H9 (cell line): ENCODE measurements at places on chromosomes 11 and 22.

- peak; percentile 55 for DNase-seq
- H3K4me1 ChIP-seq = no peaks in the 10 kb centered on the region
- H3K4me3 ChIP-seq = no peak overlapping the region
- no peaks in the 10 kb centered on the region for H3K27me3 ChIP-seq
- H3K27ac ChIP-seq = no peak overlapping the region
Observed at GRCh38 chr22:17164392-17165024, 5.4 kb upstream of the HDHD5 start.

GRCh38 chr11:127451861-127452260, 451.3 kb upstream of the KIRREL3 start:
- DNase-seq = no peak
- H3K4me1 ChIP-seq = peaks cover 5% of the 10 kb centered on the region; the same call in 1 of the 2 replicates
- no peaks in the 10 kb centered on the region for H3K36me3 ChIP-seq
- no peaks in the 10 kb centered on the region for H3K27me3 ChIP-seq

GRCh38 chr22:50289942-50290630, 17.4 kb downstream of the PLXNB2 start:
- H3K27ac ChIP-seq = no peak overlapping the region
- no peak overlapping the region for H3K4me3 ChIP-seq
- H3K4me1 ChIP-seq = no peaks in the 10 kb centered on the region
- no peaks in the 10 kb centered on the region for H3K27me3 ChIP-seq

DNA sequence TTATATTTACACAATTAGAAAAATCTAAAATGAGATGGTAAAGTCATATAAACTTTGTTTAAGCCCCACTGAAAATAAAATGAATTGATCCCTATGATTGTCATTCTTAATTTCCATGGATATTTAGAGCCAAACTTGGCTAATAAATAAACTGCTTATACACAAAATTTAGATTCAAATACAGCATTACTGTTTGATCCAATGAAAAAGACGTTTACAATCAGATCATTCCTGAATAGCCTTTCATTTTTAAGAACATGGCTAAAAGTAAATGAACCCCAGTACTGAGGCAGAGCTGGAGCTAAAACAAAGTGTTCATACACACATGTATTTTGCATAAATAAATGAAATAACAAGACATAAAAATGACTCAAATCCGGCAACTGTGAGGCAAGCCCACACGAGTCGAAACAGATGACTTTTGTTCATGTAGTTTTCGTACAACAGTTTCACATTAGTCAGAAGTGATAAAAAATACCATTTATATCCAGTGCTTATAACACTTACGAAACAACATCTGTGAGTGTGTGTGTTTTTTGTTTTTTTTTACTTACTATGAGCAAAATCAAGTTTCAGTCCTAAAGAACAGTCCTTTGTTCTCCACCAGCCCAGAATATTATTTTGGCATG, 386.5 kb downstream of the SOX6 start:
- H3K27ac ChIP-seq = no peak overlapping the region
- no peak for DNase-seq
- no peak overlapping the region for H3K4me3 ChIP-seq
- no peaks in the 10 kb centered on the region for H3K36me3 ChIP-seq
- H3K27me3 ChIP-seq = no peaks in the 10 kb centered on the region
- H3K4me1 ChIP-seq = no peaks in the 10 kb centered on the region

DNA sequence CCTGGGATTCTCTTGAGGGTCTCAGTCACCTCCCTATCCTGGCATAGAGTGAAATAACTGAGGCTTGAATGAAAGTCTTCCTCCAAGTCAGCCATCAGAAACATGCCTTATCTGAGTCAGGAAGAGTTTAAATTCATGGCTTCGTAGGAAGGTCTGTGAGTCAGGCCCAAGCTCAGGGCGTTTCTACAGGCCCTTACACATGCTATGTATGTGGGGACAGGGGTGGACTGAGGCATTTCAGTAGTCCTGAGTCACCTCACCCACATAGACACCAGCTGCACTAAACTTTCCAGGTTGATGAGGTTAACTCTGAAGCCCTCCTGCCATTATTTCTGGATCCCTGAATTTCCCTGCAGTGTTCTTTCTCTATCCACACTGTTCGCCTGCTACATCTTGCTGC, 134.6 kb upstream of the RCN1 start:
- no peak overlapping the region for H3K4me3 ChIP-seq
- no peaks in the 10 kb centered on the region for H3K4me1 ChIP-seq
- no peak overlapping the region for H3K27ac ChIP-seq
- H3K27me3 ChIP-seq = no peaks in the 10 kb centered on the region
- H3K36me3 ChIP-seq = no peaks in the 10 kb centered on the region
- DNase-seq = no peak

GRCh38 chr11:118226781-118227180, 2.0 kb upstream of the JAML start:
- H3K4me3 ChIP-seq = no peak overlapping the region
- DNase-seq = no peak
- no peaks in the 10 kb centered on the region for H3K27me3 ChIP-seq
- H3K27ac ChIP-seq = no peak overlapping the region
- no peaks in the 10 kb centered on the region for H3K4me1 ChIP-seq

DNA sequence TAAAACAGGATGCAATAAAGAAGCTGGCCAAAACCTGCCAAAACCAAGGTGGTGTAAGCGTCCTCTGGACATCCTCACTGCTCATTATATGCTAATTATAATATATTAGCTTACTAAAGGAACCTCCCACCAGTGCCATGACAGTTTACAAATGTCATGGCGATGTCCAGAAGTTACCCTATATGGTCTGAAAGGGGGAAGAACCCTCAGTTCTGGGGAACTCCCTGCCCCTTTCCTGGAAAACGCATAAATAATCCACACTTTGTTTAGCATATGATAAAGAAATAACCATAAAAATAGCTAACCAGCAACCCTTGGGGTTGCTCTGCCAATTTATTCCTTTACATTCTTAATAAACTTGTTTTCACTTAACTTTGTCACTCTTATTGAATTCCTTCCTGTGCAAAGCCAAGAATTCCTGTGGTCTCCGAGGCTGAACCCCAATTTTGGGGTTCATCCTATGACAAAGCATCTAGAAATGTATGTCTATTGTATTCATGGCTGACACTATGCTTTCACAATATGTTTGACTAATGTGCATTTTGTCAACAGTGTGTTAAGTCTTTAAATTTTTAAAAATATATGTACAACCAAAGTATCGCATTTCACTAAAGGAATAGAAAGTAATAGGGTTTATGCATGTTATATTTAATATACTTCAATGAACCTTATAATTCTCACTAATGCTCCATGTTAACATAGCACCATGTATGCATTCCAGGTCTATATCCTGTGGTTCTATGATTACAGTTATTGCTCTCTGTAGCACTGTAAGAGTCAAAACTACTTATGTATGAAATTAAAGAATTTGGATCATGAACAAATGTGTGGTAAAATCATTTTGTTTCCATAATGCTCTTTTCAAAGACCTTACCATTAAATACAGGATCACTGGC, 25.1 kb downstream of the LGR4 start:
- no peak overlapping the region for H3K27ac ChIP-seq
- H3K36me3 ChIP-seq = peaks cover 19% of the 10 kb centered on the region; the same call in 1 of the 2 replicates
- peaks cover 11% of the 10 kb centered on the region for H3K4me1 ChIP-seq
- H3K27me3 ChIP-seq = no peaks in the 10 kb centered on the region
- no peak for DNase-seq

GRCh38 chr11:22192642-22193347, at the start of gene ANO5:
ANO5 (plus strand) TSS chr11:22193085; CDS start chr11:22193493, 408 bp downstream.
- H3K27ac ChIP-seq = no peak within 1 kb of the TSS
- H3K4me1 ChIP-seq = peaks cover 2% of the 10 kb centered on the region; the same call in 1 of the 2 replicates
- H3K36me3 ChIP-seq = 0 out of 3 replicates have a peak, but pooled peaks cover 4% of the 10 kb centered on the region
- no peaks in the 10 kb centered on the region for H3K27me3 ChIP-seq

- H3K27me3 ChIP-seq = no peaks in the 10 kb centered on the region
- no peak for DNase-seq
- H3K4me1 ChIP-seq = peaks cover 10% of the 10 kb centered on the region; the same call in 1 of the 2 replicates
- peaks cover 13% of the 10 kb centered on the region; the same call in 2 of the 3 replicates for H3K36me3 ChIP-seq
Observed at GRCh38 chr22:33909075-33909458, 11.2 kb downstream of the LARGE1 start.

DNA sequence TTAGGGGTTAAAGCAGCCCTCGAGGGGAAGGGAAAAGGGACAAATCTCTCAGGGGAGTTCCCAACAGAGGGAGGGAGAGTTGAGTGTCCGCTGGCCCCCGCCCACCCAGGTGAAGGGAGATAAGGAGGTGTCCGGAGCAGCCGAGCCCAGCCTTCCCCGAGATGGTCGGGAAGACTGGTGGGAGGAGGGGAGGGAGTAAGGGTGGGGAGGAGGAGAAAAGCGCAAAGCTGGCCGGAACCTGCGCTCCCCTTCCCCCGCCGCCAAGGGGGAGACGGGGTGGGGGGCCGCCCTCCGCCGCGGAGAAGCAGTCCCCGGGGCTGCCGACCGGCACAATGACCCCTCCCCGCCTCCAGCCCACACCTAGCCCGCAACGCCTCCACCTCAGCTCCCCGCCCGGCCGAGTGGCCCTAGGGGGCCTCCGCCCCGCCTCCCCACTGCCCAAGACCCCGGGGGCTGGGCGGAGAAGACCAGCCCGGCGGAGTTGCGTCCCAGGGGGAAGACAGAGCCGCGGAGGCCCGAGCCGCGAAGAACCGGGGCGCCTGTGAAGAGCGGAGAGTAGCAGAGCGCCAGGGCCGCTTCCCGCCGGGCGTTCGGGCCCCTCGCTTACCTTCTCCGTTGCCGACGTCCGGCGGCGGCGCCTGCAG, 479 bp downstream of the RSF1 start:
- H3K36me3 ChIP-seq = peaks cover 11% of the 10 kb centered on the region
- peak overlapping the region; percentile 55 for H3K27ac ChIP-seq
- peak; percentile 77 for DNase-seq
- no peaks in the 10 kb centered on the region for H3K4me1 ChIP-seq
- H3K4me3 ChIP-seq = peak overlapping the region; percentile 93
- H3K27me3 ChIP-seq = no peaks in the 10 kb centered on the region

- peak overlapping the region; percentile 46 for H3K4me3 ChIP-seq
- H3K4me1 ChIP-seq = 0 out of 2 replicates have a peak, but pooled peaks cover 5% of the 10 kb centered on the region
- peaks cover 2% of the 10 kb centered on the region; the same call in 1 of the 3 replicates for H3K36me3 ChIP-seq
- no peaks in the 10 kb centered on the region for H3K27me3 ChIP-seq
- peak; percentile 73 for DNase-seq
Observed at GRCh38 chr22:37259540-37260029, 15.5 kb upstream of the RAC2 start.

- no peak for DNase-seq
- H3K27me3 ChIP-seq = no peaks in the 10 kb centered on the region
- peaks cover 16% of the 10 kb centered on the region; the same call in 1 of the 2 replicates for H3K4me1 ChIP-seq
- no peaks in the 10 kb centered on the region for H3K36me3 ChIP-seq
Observed at GRCh38 chr11:78804991-78805390, 230.3 kb upstream of the NARS2 start.

DNA sequence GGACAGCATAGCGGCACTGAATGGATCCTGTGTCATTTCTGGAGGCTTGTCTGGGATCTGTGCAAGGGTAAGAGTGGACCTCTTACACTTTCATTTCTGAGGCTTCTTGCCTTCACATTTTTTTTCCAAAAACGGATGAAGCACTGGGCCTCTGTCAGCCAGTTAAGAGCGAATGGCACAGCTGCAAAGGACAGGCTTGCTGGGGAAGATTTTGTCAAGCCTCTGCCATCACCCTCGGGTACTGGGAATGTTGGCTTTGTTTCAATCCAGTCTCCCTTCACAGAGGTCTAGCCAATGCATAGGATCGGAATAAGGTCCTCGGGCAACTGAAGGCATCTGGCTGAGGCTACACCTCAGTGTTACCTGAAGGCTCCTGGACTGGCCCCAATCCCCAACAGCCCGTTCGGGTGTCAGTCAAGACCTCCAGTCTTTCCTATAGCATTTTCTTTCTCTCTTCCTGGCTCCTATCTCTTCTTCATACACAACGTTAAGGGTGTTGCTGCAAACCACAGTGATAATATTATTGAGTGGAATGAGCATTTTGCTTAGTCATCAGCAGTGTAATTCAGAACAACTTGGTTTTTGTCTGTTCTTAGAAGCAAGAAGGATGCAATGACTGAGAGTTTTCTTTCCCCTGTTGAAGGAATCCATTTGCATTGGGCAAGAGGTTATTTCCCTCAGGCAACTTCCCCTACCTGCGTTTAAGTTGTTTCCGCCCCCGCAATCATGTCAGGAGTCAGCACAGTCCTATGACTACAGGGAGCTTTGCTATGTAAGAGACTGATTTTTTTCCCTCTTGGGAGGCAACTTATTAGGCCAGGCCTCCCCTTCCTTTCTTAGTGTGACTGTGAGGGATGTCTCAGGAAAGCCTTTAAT, 22.8 kb downstream of the NPAT start:
- H3K27me3 ChIP-seq = no peaks in the 10 kb centered on the region
- H3K27ac ChIP-seq = no peak overlapping the region
- peaks cover 6% of the 10 kb centered on the region; the same call in 1 of the 2 replicates for H3K4me1 ChIP-seq
- H3K36me3 ChIP-seq = peaks cover 45% of the 10 kb centered on the region
- H3K4me3 ChIP-seq = no peak overlapping the region
- no peak for DNase-seq

DNA sequence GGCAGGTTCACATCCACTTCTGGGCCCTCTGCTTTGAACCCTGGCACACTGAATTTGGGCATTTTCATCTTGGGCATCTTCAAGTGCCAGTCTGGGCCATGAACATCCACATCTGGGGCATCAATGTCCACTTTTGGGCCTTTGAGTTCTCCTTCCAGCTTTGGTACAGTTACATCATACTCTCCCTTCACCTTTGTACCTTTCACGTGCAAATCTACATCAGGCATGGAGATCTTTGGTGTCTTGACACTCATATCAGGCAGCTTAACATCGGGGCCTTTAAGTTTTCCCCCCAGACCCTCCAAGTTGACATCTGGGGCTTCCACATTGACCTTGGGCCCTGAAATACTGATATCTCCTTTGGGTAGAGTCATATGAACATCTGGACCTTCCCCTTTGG, 14.5 kb downstream of the AHNAK start:
- no peak for DNase-seq
- no peaks in the 10 kb centered on the region for H3K27me3 ChIP-seq
- no peaks in the 10 kb centered on the region for H3K4me1 ChIP-seq
- H3K36me3 ChIP-seq = peaks cover 31% of the 10 kb centered on the region
- no peak overlapping the region for H3K27ac ChIP-seq

- H3K36me3 ChIP-seq = no peaks in the 10 kb centered on the region
- H3K27me3 ChIP-seq = no peaks in the 10 kb centered on the region
- no peak overlapping the region for H3K4me3 ChIP-seq
Observed at GRCh38 chr11:61069427-61069826, 32.9 kb upstream of the CD5 start.

- H3K27ac ChIP-seq = no peak overlapping the region
- DNase-seq = no peak
- no peaks in the 10 kb centered on the region for H3K36me3 ChIP-seq
- H3K27me3 ChIP-seq = no peaks in the 10 kb centered on the region
- H3K4me3 ChIP-seq = 0 out of 3 replicates have a peak overlapping the region, but pooled peaks have one; percentile 3
Observed at GRCh38 chr11:124657904-124658303, 15.6 kb downstream of the SIAE start.

- H3K4me3 ChIP-seq = peak overlapping the region; percentile 74
- no peaks in the 10 kb centered on the region for H3K27me3 ChIP-seq
- DNase-seq = peak; percentile 90
- peaks cover 8% of the 10 kb centered on the region; the same call in 1 of the 2 replicates for H3K4me1 ChIP-seq
Observed at GRCh38 chr11:111983187-111983986, 41.8 kb upstream of the DLAT start.

GRCh38 chr22:46958658-46959057, 196.2 kb downstream of the TBC1D22A start:
- no peak overlapping the region for H3K4me3 ChIP-seq
- no peaks in the 10 kb centered on the region for H3K27me3 ChIP-seq
- 0 out of 2 replicates have a peak, but pooled peaks cover 2% of the 10 kb centered on the region for H3K4me1 ChIP-seq
- no peaks in the 10 kb centered on the region; the same call in 2 of the 3 replicates for H3K36me3 ChIP-seq
- DNase-seq = no peak
